ENCODE measurements at places on chromosomes 6 and 20.

GRCh38 chr6:4402477-4402976 is 267.2 kb upstream of the ECI2 start:
- no peak for DNase-seq

DNA sequence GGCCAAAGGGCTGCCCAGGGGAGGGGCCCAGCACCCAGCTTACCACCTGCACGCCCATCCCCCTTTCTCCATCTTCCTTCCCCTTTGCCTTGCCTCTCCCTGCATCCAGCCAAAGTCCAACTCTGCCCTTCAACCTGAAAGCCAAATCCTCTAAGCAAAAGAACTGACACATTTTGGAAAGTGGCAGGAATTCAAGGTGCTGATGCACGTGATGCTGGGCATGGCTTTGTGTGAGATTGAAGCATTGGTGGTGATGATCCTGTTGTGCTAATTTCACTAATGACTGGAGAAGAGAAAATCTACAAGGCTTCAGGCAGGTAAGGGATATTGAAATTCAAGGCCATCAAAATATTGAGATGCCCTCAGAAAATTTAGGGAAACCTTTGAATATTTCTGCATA is 23.3 kb downstream of the SYNDIG1 start:
- no peak for DNase-seq

DNA sequence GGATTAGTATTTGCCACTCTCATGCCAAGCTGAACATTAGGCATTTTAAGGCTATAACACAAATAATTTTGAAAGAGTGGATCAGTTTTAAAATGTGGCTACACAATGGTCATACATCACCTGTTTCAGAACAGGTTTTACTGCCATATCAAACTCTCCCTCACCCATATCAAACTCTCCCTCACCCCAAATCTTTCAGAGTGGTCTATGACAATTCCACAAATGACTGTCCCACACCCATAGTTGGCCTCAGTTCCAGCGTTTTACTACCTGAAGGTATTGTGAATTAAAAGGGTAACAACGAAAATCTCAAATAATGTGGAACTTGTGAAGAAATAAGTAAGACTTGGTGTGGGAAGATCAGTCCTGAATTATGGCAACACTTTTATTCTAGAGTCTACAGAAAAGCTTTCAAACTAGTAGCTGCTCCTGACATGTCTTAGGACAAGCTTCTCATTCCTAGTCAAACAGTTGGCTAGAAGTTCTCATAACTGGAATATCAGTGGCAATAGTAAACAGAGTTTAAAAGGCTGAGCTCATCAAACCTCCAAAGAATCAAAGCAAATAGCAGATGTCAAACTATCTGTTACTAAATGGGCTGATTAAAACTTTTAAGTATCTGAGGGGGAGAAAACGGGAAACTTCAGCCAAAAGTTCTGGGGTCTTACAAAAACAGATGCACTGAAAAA is 52.4 kb downstream of the MAP3K7 start:
- DNase-seq: no peak

GRCh38 chr6:3715285-3715684 is 36.2 kb downstream of the PXDC1 start:
- no peak for DNase-seq

- peak; percentile 86 for DNase-seq
Measured at GRCh38 chr6:72748759-72749158, 126.9 kb downstream of the KCNQ5 start.

DNA sequence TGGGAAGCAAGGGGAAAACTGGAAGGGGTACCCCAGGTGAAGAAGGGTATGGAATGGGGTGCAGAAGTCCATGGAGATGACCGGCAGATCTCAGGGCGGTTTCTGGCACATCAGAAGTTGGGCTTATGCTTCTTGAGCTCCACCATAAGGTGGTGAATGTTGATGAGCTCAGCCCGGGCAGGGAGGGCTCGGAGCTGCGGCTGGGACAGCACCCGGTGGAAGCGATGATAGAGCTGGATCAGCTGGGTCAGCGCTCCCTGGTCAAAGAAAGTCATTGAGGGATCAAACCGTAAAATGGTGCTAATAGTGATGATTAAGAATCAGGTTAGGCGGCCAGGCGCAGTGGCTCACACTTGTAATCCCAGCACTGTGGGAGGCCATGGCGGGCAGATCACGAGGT is 20.9 kb downstream of the VPS52 start:
- DNase-seq: no peak

DNA sequence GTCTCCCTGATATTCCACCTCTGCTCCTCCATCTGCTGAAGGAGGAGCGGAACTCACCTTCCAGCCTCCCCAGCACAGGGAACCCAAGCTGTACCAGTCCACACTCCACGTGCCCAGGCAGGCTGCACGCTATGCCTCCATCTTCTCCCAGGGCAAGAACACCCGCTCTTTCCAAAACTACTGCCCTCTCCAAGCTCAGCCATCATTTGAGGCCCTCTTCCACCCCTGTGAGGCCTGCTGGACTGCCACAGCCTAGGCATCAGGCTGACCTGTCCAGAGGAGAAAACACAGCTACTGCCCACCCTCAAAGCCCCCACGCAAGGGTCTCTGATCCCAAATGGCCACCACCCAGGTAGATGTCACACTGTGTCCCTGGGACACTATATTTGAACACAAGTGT is 99.9 kb downstream of the PRND start:
- no peak for DNase-seq

DNA sequence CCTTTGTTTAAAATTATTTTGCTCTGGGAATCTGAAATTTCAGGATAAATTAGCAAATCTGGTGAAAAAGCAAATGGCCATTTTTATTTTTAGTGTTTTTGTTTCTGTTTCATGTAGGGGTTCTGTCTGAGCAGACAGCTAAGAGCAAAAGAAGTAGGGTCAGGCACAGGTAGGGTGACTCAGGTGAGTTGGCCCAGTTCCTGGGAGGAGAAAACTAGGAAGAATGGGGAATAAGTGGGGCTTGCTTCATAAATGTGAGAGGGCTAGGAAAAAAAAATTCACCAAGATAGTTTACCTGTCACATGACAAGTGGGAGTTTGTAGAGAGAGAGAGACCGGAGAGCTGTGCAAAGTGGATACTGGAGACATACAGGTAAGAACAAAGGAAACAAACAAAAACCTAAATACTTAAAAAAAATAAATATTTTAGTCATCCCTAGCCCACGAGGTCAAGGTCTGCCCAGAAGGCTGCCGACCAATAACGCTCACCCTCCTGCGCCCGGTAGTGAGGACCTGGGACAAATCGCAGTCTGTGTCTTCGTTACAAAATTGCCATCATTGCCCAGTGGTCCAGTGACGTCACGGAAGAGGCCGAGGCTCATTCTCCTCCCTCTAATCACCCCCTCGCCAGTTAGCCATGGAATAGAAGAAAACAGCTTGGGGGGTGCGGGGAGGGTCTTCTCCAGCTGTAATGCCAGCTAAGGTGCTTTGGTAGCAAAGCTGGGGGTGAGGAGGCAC is 2.3 kb downstream of the THBD start:
- no peak for DNase-seq

GRCh38 chr6:16698997-16699868 is 62.0 kb downstream of the ATXN1 start:
- no peak for DNase-seq

DNA sequence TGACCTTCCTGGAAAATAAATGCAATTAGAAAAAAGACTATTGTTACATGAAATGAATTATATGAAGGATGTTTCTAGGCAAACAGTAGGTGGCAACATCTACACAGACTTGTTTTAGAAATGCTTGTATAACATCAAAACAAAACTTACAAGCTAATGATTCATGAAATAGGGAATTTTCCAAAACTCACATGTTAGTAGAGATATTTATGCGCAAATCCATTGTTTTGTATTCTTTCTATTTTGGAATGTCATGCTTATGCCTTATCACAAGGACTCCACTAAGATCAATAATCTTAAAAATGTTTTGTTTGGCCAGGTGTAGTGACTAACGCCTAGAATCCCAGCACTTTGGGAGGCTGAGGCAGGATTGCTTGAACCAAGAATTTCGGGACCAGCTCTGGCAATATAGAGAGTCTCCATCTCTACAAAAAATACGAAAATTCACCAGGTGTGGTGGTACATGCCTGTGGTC is 32.3 kb upstream of the LGSN start:
- no peak for DNase-seq

DNA sequence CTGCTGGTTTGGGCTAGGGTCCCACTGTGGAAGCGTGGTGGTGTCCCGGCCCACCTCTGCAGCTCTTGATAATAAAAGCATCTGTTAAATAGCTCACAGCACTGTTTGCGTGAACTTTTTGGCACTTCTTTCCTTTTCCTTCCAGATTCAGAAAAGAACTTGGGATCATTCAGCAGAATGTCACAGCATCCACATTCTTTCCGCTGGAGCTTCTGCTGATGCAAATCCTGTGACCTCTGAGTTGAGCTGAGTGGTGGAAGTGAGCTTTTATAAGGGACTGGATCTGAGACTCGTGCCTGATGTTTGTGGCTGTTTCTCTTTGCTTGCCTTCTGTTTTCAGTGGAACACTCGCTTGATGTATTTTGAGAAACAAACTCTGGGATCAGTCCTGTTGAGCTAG is 3.9 kb downstream of the OSBPL2 start:
- DNase-seq: no peak

- no peak for DNase-seq
Measured at GRCh38 chr6:6900569-6901204, 207.1 kb upstream of the RREB1 start.

GRCh38 chr20:50734730-50735679 is 3.6 kb downstream of the PARD6B start:
- no peak for DNase-seq

DNA sequence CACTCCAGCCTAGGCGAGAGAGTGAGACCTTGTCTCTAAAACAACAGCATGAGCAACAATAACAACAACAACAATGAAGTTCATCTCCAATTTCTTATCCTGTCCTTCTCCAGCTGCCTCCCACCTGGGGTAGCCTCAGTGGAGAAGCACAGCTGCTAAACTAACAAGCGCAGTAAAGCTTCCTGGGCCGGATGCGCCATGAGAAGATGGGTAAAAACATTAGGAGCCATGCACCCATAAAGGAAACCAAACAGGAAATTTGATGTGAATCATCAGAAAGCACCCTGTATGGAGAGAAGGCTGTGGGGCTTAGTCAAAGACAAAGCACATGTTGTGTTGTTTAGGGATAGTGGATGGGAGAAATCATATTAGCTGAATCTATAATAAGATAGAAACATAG is 61.1 kb upstream of the CCN6 start:
- no peak for DNase-seq

DNA sequence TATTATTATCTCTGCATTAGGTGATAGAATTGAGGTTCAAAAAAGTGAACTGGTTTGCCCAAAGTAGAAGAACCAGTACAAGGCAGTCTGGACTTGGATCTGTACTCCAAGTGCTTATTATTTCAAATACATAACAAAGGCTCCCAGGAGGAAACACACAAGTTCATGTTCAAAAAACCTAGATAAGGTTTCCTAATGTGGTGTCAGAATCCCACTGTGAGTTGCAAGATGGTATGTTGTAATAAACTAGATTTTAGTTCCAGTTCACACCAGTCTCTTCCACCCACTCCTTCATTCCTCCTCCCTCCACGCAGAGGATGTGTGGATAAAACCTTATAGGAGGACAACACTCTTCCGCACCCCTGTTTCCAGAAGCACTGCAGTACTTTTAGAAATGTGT is 42.8 kb downstream of the KIAA0319 start:
- no peak for DNase-seq

GRCh38 chr6:98894810-98895209 is 52.9 kb downstream of the FBXL4 start:
- no peak for DNase-seq

DNA sequence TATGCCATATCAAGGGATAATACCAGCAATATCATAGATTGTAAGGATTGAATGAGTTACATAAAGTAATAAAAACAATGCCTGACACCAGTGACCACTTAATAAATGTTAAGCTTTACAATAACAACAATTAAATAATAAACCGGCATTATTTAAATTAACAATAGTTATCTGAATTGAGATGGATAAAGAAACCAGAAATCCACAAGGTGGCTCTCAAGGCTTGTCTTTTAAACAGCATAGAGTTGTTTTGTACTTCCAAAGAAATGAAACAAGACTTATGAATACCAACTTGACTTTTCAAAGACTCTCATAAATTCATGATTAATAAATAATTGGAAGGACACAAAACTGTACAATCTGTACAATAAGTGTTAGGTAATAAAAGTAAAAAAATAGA is 203.1 kb downstream of the ASCC3 start:
- no peak for DNase-seq

DNA sequence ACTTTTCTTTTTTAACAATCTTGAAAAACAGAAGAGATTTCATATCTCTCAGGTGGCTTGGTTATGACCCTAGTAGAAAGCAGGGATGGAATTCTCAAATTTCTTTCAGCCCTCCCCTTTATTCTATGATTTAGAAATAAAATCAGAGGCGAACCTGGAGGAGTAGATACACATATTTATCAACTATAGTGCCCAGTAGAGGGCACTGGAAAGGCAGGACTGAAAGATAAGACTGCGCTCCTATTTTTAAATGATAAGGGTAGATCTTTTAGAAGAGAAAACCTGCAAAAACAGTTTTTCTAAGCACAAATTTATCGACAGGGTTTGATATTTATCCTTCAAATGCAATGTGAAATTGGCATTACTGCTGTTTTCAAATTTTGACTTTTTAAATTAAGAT is 1296.6 kb downstream of the EPHA7 start:
- no peak for DNase-seq

GRCh38 chr6:24673625-24674024 is 6.7 kb downstream of the ACOT13 start:
- DNase-seq: no peak

GRCh38 chr6:118844915-118845314 is 49.0 kb upstream of the ASF1A start:
- no peak for DNase-seq

DNA sequence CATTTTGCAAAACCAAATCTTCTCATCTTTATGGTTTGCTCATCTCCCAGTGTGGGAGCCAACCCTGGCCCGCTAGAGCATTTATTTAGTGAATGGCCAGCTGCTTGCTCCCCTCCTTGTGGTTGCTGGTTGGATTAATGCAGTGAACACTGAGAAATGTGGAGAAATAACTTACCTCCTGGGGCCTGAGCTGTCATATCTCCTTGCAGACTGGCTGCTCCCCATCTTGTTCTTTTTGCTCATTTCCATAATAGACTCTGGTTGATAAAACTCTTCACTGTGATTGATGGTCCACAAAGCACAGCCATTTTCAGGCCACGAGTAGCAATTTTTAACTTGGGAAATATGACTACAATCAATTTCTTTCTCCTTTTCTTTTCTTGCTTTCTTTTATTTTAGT is 1078.5 kb upstream of the FLRT3 start:
- no peak for DNase-seq

DNA sequence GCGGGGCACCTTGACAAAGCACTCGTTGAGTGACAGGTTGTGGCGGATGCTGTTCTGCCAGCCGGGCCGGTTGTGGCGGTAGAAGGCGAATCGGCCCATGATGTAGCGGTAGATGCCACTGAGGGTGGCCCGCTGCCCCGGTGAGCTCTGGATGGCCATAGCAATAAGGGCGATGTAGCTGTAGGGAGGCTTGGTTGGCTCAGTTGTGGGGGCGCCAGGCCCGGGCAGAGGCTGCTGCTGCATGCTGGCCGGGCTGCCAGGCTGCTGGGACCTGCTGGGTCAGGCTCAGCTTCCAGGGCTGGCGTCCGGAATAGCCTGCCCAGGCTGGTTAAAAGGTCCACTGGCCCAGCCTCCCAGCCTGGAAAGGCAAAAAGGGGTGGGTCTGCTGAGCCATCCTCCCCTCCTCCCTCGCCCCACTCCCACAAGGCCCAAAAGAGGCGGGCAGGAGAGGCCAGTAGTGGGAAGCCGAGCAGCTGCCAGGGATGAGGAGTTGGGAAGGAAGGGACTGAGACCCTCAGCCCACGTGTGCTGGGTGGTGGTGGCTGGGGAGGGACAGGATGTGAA is at the start of gene FOXS1:
Gene FOXS1 (minus strand): TSS at position 305 of the 564 bp plus-strand sequence. CDS start 62 bp downstream, at position 243.
- DNase-seq: no peak

- no peak for DNase-seq
Measured at GRCh38 chr6:113184736-113185135, 672.4 kb upstream of the MARCKS start.

Data from smooth muscle cell of the brain vasculature (primary cell).